Right renal cortex interstitium (tissue), 3 donors: ENCODE measurements at places on chromosomes 1 and 21.

DNA sequence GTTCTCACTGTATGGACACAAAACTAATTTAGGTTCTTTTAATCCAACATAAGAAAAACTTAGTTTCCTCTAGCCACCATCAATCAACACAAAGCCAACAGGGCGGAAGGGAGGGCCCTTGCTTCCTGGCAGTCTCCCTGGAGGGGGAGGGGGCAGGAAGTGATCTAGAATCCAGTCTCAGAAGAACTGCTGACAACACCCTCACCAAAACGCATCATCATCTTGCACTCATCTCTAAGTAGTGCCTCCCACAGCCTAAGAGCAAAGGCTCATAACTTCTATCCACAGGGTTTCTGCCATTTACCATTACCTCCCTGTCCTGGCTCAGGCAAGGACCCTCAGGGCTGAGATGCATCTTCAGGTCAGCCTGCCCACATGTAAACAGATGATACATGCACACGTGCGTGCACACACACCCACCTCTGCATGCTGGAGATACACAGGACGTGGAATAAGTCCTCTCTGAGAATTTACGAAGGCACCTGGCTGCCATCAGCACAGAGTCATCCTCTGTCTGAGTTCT, 20.5 kb downstream of the HIVEP3 start:
- DNase-seq, result no peak

GRCh38 chr1:180198196-180198595, 31.9 kb upstream of the LHX4 start:
- no peak for DNase-seq

DNA sequence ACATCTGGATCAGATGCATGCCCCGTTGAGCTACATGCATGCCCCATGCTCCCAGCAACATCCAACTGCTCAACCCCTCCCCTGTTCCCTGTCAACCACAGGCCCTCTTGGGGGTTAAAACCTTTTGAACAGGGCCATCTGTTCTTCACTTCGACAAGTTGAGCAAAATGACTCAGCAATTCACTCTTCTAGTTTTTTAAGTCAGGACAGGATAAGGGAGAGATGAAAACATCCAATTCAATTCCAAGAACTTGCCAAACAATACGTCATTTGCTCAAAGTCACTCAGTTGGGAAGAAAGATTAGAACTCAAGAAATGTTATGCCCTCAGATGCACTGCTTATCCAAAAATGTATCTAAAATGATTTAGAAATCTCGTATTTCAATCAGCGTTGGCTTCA, 46.1 kb upstream of the MTF2 start:
- DNase-seq, result no peak

DNA sequence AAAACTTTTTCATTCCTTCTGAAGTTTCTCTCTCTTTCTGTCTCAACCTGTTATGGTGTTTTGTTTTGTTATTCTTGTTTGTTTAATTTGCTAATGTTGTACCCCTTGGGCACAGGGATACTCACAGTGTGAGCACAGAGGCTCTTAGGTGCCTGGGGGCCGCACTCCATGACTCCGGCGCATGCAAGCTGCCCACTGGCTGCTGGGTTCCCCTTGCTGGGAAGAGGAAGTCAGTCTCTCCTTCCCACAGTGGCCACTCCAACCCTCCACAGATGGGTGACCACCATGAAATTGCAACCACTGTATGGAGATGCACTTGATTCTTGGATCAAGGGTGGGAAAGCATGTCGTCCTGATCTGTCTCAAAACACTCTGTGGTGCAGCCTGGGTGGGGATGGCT, 4.6 kb upstream of the CD1A start:
- DNase-seq, result no peak

- DNase-seq, result no peak
These were observed 324.8 kb downstream of the SMYD3 start for GRCh38 chr1:246182149-246182851.

GRCh38 chr1:179066471-179066870, 15.4 kb upstream of the TOR3A start:
- no peak for DNase-seq

GRCh38 chr1:153728305-153729066, 636 bp downstream of the INTS3 start:
- no peak for DNase-seq

- no peak for DNase-seq
These were observed 25.2 kb downstream of the CNST start for GRCh38 chr1:246591504-246591903.

- DNase-seq, result no peak
These were observed 5.3 kb upstream of the DPT start for GRCh38 chr1:168734271-168734670.

DNA sequence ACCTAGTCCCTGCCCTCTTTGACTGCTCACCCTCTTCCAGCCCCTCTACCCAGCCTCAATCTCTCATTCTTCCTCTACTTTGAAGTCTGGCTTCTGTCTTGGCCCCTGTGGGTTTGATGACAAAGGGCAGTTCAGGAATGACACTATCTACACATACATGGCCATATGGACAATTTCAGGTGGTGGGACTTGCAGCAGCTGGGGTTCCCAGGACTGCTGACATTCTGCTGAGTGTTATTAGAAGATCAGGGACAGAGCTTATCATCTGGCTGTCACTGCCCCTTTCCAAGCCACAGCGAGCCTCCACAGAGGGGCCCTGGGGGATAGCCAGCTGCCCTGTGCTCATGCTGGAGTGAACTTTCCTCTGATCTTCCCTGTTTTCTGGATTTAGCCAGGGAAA, 97.4 kb upstream of the IPO9 start:
- DNase-seq, result no peak

GRCh38 chr21:43825242-43825935, 36.0 kb downstream of the RRP1 start:
- no peak for DNase-seq
